ENCODE measurements at places on chromosomes 7 and 10. TPM values are rescaled to one million over a fixed set of nuclear protein-coding genes. Genes with fewer than 3 reads are reported as not detected.

CYP3A7 gene
- total RNA-seq = not detected

FAM25C gene
- not detected for total RNA-seq

CLRN3 gene
- total RNA-seq = not detected

- no peak for DNase-seq
Observed at GRCh38 chr10:64142395-64142794, 621.2 kb downstream of the REEP3 start.

DNA sequence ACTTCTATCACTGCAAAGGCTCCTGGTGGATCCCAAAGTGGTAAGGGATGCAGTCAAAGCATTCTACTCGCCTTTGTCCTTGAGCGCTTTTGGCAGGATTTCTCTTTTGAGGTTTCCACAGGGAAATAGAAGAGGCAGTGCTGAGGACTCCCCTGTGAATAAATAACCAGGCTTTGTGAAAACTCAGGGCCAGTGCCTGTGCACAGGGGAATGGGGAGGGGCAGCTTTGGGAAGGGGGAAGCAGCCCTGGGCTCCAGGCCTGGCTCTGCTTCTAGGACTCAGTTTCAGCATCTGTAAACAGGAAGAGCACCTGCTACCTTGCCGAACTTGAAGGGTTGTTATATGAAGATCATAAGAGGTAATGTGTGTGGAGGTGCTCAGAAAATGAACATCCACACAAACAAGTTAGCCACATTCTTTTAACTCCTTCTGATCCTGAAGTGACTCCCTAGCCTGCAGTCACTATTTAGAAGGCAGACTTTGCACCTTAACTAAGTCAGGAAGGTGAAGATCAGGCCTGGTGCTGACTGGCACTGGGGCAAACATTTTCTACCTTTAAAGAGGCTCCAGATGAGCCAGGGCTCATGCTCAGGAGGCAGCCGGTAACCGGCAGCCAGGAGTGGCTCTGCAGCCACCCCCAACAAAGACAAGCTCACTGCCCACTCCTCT, 22.5 kb upstream of the MMP21 start:
- no peak for DNase-seq

GRCh38 chr10:22321924-22322640, 1.2 kb downstream of the BMI1 start:
- no peak for DNase-seq

GRCh38 chr7:102072636-102073209, 213.9 kb upstream of the SH2B2 start:
- DNase-seq = no peak

- no peak for DNase-seq
Observed at GRCh38 chr10:123966896-123967231, 75.3 kb upstream of the CPXM2 start.

- DNase-seq = no peak
Observed at GRCh38 chr7:100371561-100372171, 1.6 kb upstream of the PILRA start.

GRCh38 chr10:11225935-11226334, 208.3 kb downstream of the CELF2 start:
- no peak for DNase-seq

GRCh38 chr7:87105401-87105800, 45.9 kb upstream of the ELAPOR2 start:
- DNase-seq = no peak

DNA sequence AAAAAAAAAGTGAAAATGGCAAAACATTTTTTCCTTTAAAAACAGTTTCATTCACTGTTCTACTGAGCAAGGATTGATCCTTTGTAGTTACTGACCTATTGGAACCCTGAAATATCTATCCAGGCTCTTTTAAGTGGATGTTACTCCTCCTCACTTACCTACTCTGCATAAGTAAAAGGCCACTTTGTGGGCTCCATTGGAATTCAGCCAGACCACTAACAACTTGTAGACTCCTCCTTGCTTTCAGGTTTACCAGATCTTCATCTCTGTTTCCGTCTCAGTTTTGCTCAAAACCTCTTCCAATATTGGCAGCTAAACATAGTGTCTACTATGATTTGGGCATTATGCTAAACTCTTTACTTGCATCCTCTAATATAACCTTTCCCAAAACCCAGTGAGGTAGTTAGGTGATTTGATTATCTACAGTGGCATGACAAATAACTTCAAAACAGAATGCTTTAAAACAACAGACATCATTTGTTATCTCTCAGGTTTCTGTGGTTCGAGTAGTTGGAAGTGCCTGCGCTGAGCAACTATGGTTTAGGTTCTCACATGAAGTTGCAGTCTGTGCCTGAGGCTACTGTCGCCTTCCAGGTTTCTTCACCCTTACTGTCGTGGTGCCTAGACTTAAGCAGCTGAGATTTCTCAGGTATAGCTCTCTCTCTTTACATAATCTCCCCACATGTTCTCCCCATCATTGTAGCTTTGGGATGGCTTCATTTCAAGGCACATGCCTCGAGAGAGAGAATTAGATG, 698.2 kb downstream of the REEP3 start:
- no peak for DNase-seq

DNA sequence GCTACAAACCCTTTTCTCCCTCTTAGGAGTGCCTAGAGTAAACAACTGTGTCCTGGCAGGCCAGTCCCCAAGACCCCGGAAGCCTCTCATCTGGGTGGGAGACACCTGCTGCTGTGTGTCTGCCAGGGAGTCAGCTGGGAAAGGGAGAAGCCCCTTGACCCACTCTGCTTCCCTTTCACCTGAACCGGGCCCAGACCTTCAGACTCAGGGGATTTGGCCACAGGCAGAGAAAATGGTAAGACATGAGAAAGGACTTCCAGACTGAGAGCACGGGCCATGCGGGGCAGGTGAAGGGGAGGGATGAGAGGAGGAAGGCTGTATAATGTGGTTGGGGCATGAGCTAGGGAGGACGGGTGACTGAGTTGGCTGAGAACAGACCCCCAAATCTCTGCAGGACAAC, 36.0 kb upstream of the NPFFR1 start:
- DNase-seq = no peak

DNA sequence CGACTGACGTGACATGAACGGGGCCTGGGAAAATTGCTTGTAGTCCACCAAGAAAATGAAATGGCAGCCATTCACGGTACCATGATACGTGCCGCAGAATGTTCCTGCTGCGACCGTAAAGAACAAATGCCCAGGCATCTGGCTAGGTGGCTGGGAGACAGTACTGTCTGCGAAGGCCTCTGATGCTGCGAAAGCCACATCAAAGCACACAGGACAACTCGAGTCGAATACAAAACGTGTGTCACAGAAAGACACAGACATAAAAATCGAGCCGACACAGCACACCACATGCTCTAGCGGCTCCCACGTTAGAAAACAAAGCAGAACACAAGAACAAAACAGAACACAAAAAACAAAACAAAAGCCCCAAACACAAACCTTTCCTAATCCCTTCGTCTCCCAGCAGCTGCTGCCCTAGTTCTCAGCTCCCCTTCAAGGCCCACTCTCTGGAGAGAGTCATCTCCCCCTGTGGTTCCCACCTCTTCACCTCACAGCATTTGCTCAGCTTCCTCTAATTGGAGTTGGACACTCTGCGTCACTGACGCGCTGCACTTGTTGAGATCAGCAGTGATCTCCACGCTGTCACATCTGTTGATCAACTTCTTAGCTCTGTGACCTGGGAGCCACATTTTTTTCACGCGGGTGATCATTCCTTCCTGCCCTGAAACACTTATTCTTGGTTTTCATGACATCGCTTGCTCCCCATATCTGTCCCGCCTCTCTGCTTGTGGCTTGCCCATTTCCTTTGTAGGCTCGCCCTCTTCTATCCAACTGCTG, 112.2 kb downstream of the CLEC2L start:
- DNase-seq = no peak

- DNase-seq = no peak
Observed at GRCh38 chr10:75506930-75507329, 75.5 kb downstream of the LRMDA start.

- no peak for DNase-seq
Observed at GRCh38 chr7:69780379-69780778, 182.1 kb downstream of the AUTS2 start.

DNA sequence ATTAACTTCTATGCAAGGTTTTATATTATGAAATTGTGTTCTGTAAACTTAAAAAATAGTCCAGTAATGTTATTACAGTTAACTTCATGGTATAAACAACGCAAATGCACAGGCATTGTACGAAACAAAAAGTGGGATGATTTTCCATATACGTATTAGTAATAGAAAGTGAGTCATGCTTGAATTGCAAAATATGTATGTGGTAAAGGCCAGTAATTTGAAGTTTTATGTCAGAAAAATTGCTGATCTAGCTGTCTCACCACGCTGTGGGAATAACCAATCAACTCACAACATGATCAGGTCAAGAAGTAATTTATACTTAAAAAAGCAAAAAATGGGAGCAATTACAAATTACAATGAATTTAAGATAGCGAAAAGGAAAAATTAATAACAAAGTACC, 37.0 kb upstream of the GLI3 start:
- DNase-seq = no peak

GRCh38 chr10:88782222-88782621, 20.3 kb upstream of the LIPM start:
- no peak for DNase-seq

DNA sequence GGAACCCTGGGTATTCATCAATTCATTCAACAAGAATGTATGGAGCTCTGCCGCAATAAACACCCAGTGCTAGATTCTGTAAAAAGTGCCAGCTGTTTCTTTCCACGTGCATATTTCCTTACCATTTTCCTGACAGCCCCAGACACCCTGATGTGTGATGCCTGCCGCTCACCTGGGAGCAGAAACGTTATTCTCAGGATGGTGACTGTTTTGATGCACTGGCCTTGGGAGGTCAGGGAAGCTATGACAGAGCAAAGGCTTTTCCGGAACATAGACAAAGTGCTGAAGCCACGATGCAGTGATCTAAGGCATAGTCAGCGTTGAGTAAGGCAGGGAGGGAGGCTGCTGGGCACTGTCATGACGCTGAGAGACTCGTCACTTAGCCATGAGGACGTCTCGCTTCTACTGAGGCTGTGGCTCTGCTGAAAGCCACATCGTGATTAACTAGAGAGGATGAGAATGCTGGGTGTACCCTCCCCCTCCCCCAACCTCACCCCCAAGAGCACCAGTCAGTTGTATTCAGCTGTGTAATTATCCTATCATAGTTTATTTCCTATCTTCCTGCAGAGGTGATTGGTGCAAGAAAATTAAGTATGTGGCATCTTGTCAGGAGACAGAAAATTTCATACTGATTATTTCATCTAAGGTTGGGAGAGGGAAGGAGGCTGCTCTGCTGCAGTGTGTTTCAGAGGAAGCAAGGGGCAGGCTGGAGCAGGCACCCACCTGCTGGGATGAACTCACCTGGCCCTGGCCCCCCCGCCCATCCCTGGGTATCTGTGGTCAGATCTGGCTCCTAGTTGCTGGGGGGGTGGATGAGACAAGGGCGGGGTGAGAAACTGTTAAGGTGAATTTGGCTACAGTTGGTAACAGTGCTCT, 48.8 kb upstream of the SMNDC1 start:
- no peak for DNase-seq

FXYD4 gene
- total RNA-seq = not detected

DNA sequence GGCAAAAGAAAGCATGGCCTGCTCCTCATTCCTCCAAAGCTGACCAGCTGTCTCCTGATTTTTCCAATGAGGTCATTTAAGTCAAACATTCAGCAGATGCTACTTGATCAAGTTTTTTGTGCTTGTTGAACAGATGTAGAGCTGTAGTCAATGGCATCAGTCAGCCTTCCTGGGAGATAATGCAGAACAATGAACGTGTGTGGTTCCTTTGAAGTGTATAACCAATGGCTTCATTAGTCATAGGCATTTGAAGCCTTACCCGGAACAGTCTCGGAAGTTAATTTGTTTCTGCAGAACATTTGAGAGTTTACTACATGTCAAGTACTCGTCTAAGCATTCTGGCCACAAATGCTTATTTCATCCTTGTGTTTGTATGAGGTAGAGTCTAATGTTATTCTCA, 227.1 kb downstream of the ADRA2A start:
- DNase-seq = no peak

- no peak for DNase-seq
Observed at GRCh38 chr10:24174014-24174413, 34.9 kb upstream of the KIAA1217 start.

- no peak for DNase-seq
Observed at GRCh38 chr7:101468546-101469275, 106.0 kb downstream of the COL26A1 start.

LEP gene
- total RNA-seq = not detected

OLAH gene
- total RNA-seq = 0.34 TPM

- no peak for DNase-seq
Observed at GRCh38 chr10:7493996-7494395, 83.2 kb upstream of the SFMBT2 start.

- DNase-seq = no peak
Observed at GRCh38 chr10:3808689-3809199, 23.7 kb upstream of the KLF6 start.

- no peak for DNase-seq
Observed at GRCh38 chr10:114343623-114344505, 60.4 kb downstream of the AFAP1L2 start.
